ENCODE measurements at places on chromosomes 11 and 22.

- no peak for DNase-seq
Observed at GRCh38 chr11:94866936-94867795, 99.0 kb downstream of the AMOTL1 start.

GRCh38 chr11:40187295-40187694, 1272.2 kb downstream of the LRRC4C start:
- no peak for DNase-seq

- no peak for DNase-seq
Observed at GRCh38 chr22:41380993-41381328, 781 bp upstream of the TEF start.

DNA sequence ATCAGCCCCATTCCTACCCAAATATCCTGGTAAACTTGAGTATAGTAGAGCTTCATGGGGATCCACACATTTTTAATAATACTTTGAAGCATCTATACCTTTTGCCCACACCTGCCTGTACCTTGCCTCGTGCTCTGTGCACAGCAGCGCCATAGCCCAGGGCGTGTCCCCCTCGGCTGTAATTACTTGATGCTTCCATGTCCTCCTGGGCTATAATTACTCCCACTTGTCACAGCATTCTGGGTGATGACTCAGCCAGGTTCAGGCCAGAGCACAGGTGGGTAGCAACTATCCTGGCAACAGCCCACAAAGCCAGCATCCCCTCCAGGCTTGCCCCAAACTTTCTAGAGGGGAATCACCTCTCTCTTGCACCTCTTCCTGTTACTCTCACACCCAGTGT, 23.7 kb upstream of the SLC36A4 start:
- peak; percentile 63 for DNase-seq

All from NCI-H187 (cell line).